COR-L47 (cell line): ENCODE measurements at places on chromosomes 5 and 9.

DNA sequence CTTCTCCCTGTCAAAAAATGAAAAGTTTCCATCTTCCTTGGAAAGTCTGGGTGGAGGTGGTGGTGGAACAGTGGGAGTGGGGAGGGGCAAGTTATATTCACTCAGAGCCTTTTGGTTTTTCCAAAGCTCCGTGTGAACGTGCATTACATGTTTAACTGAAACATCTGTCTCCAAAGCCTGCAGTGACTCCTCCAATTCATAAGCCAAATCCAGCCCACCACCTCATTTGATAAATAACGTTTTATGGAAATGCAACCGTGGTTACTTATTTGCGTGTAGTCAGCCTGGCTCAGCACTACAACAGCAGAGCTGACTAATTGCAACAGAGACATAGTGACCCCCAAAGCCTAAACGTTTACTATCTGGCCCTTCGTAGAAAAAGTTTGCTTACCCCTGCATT, 13.9 kb downstream of the TNFSF8 start:
- no peak for DNase-seq

DNA sequence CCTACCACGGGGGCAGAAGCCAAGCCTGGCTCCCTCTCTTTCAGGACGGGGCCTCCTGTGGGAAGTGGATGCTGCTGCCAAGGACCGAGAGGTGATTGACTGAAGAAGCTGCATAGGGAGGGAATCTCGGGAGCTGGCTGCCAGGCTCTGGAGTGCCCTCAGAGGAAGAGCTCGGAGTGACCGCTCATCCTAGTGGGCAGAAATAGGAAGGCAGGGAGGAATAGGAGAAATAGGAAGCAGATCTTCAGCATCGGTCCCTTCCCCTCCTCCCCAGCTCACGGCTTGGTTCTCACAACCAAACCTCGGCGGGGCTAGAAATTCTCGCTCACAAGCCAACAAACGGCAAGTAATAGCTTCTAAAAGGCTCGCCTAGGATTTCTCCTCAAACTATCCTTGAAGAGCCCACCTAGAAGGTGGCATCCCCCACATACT, 159.9 kb upstream of the RAI14 start:
- DNase-seq = no peak

GRCh38 chr5:139335811-139336210, 5.8 kb upstream of the PAIP2 start:
- no peak for DNase-seq

- DNase-seq = no peak
Measured at GRCh38 chr5:80565330-80565729, 4.8 kb downstream of the ANKRD34B start.

GRCh38 chr9:4293293-4293941, 6.5 kb downstream of the GLIS3 start:
- DNase-seq = no peak

- peak; percentile 93 for DNase-seq
Measured at GRCh38 chr5:16736158-16736995, 119.6 kb upstream of the RETREG1 start.

GRCh38 chr5:159552751-159553150, 222.5 kb upstream of the IL12B start:
- DNase-seq = no peak

- no peak for DNase-seq
Measured at GRCh38 chr9:36158122-36158521, 11.1 kb upstream of the CCIN start.

DNA sequence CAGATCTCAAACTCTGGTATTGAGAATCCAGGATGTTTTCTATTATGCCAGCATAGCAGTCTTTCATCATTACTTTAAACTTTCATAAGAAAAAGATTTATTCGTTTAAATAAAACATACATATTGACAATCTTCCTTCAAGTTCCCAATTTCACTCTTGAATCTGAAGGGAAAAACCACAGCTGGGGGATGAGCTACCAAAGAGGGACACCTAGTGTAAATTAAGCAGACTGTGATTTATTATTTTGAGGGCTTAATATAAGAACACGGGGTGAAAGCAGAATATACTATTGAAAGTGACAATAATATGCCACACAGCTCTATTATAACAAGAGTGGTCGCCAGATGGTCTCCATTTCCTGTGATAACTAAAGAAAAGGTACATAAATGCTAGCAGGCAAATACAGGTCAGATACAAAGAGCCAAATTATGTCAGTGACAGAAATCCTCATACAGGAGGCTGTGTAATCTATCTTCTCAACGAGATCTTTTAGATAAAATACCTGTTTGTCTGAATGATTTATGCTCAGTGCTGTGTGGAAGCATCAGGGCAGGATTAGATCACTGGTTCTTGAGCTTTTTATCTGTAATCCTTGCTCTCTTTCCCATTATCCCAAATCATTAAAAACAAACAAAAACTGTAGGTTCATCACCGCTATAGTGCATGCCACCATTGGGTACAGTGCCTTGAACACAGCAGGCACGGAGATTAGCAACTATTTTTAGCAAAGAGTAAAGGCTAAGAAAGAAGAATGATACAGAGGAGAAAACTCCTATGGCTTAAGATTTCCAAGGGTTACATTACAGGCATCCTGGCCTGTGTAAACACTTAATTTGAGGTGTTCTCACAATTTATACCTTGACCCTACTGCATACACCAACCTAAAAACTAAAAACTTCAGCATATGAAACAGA, 116.6 kb downstream of the DROSHA start:
- DNase-seq = no peak

- no peak for DNase-seq
Measured at GRCh38 chr5:115637507-115637906, 11.7 kb upstream of the TMED7 start.

DNA sequence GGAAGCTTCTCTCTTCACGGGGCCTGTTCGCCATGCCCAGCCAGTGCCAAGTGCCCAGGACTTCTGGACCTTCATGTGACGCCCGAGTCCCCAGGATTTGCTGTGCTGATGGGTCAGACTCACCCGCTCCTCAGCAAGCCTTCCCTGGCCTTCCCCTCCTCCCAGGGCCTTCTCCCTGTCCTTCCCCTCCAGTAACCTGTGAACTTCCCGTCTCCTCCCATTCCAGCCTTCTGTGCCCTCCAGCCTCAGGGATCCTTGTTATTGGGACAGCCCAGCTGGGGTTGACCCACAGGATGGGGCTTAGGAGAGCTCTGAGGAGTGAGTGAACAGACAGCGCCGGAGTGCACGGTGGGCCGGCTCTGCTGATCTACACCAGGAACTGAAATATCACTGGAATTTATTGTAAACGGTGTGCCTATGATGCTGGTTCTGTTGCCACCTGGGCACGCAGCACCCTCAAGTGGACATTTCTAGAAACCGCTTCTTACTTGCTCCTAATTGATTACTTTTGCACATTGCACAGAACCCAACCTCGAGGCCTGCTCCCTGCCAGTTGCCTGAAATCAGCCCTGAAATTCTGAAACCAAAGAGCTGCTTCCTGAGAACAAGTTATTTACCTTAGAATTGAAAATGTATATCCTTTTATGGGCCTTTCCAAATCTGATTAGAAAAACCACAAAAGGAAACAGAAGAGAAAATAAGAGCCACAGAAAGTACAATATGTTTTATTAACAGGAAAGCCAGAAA, 1.5 kb downstream of the SPAAR start:
- peak; percentile 65 for DNase-seq

DNA sequence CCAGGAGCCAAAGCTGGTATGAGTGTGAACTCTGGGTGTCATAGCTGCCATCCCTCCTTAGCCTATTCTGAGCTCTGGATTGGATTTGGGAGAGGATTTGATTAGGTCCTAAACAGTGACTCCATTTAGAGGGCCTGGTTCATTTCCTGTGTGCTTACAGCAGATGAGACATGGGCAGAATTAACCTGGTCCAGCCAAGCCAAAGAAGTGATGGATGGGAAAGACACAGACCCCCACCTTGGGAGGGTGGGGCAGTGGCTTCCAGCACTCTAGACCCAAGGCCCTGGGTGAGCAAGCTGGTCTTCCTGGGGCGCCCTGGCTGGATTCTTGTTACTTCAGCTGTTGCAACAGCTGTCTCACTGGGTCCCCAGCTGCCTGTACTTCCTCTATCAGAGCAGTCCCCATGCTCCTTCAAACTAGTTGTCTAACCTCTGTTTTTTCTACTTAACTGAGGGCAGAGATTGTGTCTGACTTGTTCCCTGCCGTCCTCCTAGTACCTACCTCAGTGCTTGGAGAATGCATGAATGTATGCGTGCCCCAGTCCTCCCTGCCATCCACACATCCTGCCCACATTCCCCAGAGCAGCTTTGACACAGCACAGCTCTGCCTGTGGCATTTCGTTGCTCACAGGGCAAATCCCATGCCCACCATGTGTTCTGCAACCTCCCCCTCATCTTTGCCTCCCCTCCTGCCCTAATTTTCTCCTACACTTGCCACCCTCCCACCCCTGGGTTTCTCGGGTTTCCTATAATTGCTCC, 115.9 kb downstream of the RGS3 start:
- DNase-seq = no peak

- DNase-seq = no peak
Measured at GRCh38 chr5:55410845-55411244, 103.1 kb downstream of the MTREX start.

GRCh38 chr5:122730456-122730855, 44.4 kb upstream of the SNX2 start:
- DNase-seq = no peak

DNA sequence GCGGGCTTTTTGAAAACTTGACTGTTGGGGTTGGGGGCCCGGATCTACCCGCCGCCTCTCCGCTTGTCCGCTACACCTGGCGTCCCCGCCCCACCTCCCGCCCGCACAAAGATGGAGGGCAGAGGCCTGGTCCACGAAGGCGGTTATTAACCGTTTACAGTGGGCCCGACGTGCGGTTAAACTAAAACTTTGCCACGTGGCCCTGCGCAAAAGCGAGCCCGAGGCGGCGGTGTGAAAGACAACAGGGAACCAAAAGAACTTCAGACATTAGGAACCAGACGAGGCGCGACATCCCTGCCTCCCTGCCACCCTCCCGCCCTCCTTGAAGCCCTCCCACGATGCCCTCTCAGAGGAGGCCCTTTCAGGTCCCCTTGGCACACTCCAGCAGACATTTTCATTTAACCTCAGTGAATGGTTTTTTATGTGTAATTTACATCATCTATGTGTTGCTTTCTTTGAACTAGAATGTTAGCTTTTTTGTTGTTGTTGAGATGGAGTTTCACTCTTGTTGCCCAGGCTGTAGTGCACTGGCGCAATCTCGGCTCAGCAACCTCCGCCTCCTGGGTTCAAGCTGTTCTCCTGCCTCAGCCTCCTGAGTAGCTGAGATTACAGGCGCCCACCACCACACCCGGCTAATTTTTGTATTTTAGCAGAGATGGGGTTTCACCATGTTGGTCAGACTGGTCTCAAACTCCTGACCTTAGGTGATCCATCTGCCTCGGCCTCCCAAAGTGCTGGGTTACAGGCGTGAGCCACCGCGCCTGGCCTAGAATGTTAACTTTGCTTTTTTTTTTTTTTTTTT, 999 bp upstream of the HNRNPA0 start:
- DNase-seq = no peak

- no peak for DNase-seq
Measured at GRCh38 chr9:84589542-84589941, 80.0 kb upstream of the NTRK2 start.

DNA sequence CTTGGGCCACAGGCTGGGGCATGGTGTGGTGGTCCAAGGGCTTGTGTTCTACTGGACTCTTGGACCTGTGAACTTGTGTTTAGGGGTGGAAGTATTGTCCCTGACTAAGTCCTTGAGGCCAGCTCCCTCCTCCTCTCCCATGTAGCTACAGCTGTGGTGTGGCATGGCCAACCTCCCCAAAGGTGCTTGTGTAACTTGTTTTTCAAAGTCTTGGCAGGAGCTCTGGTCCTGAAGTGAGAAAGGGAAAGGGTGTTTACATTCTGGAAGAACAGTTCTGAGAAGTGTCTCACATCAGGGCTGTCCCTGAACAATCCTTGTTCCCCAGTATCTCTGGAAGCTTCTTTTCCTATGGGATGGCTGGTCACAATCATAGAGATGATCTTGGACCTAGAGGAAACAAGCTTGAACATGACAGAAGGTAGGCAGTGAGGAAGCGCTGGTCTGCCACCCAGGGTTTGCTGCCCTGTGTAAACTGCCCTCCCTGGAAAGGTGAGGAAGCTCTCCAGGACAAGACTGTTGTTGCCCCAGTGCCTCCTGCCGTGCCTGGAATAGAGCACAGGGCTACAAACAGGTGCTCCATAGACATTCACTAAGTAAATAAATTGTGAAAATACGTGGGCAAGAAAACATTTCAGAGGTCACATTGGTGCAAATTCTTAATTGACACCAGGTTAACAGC, 64.6 kb upstream of the KLF9 start:
- no peak for DNase-seq

- no peak for DNase-seq
Measured at GRCh38 chr9:32787816-32788215, 4.5 kb downstream of the TMEM215 start.

DNA sequence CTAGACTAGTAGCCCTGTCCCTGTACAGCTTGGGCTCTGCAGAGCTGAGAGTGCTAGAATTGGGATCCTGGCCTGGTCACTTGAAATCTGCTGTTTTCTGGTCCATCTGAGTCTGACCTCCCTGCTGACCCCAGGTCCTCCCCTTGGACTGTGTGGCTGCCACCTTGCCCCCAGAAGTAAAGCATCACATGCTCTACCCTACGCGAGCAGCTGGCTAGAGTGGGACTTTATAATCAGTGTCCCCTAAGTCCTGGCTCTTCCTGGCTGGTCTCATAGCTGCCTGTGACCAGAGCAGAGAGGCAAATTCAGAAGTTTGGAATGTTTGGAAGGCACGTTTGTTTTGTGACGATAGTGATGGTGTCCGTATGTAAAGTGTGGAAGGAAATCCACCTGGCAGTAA, 81.0 kb downstream of the ARHGEF28 start:
- DNase-seq = no peak

DNA sequence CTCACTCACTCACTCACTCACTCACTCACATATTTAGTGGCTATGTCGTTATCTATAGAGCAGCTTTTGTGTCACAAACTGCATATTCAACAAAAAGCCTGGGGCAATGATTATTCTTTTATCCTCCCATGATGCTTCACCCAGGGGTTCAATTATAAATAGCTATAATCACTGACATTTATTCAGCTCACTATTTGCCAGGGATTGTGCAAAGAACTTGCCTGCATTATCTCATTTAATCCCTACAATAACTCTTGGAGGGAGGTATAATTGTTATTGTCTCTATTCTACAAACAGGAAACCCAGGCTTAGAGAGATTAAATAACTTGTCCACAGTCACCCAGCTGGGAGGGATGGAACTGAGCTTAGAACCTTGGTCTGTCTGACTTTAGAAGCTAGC, 298.0 kb upstream of the MSX2 start:
- DNase-seq = peak; percentile 73

GRCh38 chr9:132572921-132573320, 9.5 kb upstream of the BARHL1 start:
- DNase-seq = no peak

DNA sequence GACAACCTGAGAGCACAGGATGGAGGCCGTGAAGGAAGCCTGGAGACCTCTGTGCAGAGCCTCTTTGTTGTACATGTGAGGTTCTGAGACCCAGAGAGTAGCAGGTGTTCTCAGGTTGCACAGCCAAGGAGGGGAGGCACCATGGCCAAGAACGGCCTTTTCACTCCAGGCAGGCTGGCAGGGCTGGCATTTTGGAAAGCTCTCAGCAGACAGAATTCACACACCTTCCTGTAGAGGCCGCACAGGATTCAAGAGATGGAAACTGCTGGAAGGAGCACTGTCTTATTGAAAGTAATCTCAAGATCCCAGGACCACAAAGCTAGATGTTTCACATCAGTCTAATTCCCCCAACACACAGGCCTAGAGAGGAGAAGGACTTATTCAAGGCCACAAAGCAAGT, 52.8 kb upstream of the XPA start:
- no peak for DNase-seq

- no peak for DNase-seq
Measured at GRCh38 chr9:88589656-88590055, 54.7 kb downstream of the NXNL2 start.
